COR-L47 (cell line): ENCODE measurements at places on chromosomes 1 and 21.

- no peak for DNase-seq
Observed at GRCh38 chr21:34779860-34780259, 111.1 kb downstream of the CLIC6 start.

DNA sequence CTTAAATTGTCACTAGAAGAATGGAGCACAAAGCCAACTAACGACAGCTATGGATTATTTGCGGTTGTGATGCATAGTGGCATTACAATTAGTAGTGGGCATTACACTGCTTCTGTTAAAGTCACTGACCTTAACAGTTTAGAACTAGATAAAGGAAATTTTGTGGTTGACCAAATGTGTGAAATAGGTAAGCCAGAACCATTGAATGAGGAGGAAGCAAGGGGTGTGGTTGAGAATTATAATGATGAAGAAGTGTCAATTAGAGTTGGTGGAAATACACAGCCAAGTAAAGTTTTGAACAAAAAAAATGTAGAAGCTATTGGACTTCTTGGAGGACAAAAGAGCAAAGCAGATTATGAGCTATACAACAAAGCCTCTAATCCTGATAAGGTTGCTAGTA is 13.5 kb downstream of the USP1 start:
- DNase-seq, result no peak

DNA sequence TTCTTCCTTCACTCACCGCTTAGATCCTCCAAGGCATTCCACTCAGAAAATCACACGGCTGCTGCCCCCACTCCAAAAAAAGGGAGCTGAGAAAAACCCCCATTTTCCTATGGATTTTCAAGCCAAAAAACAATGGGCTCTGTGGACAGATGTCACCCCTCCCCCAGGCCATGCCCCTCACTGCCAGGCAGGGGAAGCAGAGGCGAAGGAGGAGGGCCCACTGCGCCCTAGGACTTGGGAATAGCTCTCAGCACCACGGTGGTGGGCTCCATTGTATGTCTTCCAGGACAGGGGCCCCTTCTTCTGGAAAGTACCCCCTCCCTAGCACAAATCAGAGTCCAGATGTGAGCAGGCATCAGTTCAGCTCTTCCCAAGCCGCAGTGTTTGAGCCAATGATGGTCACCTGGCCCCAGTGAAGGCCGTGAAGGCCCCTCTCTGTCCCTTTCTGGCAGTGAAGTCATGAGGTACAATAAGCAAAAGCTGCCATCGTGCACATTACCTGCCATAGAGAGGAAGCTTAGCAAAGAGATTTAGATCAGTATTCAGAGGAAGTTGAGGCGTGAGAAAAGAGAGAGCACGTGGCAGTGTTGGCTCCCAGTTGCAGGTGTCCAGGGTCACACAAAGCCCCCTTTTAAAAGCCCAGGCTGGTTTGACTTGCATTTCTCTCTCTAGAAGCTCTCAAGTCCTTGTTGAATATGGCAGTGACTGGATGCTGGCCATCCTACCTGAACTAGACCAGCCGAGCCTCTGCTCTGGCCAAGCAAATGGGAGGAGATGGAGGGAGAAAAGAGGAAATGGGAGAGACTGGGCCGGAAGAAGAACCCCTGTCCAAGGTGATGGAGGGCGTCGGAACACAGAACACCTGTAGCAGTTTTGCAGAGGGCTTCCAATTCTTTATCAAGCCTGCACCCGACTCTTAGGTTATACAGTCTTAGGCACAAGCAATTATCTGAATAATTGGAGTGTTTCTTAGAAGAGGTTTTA is 149.0 kb downstream of the TOMM20 start:
- DNase-seq, result no peak

GRCh38 chr1:30272277-30273020 is 450.9 kb downstream of the MATN1 start:
- no peak for DNase-seq

GRCh38 chr1:167661527-167662426 is 31.7 kb downstream of the RCSD1 start:
- DNase-seq, result no peak

DNA sequence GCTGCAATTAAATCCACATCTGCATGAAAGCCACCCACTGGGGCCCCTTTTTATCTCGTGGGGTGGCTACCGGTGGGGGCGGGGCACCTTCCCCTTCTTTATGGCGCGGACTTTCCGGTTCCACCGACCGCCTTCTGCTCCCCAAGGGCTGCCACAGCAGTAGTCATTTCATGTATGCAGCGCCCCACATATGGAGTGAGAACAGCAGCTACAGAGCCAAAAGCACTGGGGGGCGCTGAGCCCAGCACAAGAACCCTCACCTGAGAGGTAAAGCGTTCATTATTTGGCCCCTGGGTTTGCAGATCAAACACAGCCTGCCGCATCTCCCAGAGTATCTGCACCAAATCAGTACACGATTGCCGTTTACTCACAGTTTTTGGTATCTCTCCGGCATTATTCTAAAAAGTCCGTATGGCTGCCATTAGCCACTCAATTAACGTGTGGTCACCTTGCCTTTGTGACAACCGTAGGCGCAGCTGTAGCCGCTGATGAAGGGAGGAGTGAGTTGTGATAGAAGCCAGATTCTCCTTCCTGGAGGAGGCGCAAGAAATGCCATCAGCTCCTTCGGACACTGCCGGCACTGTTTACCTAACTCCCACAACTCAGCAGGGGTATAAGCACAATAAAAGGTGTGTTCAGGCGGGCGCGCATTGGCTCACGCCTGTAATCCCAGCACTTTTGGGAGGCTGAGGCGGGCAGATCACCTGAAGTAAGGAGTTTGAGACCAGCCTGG is 30.4 kb upstream of the CR2 start:
- DNase-seq, result no peak
